Memory B cell (primary cell): ENCODE measurements at places on chromosomes 11 and 22.

DNA sequence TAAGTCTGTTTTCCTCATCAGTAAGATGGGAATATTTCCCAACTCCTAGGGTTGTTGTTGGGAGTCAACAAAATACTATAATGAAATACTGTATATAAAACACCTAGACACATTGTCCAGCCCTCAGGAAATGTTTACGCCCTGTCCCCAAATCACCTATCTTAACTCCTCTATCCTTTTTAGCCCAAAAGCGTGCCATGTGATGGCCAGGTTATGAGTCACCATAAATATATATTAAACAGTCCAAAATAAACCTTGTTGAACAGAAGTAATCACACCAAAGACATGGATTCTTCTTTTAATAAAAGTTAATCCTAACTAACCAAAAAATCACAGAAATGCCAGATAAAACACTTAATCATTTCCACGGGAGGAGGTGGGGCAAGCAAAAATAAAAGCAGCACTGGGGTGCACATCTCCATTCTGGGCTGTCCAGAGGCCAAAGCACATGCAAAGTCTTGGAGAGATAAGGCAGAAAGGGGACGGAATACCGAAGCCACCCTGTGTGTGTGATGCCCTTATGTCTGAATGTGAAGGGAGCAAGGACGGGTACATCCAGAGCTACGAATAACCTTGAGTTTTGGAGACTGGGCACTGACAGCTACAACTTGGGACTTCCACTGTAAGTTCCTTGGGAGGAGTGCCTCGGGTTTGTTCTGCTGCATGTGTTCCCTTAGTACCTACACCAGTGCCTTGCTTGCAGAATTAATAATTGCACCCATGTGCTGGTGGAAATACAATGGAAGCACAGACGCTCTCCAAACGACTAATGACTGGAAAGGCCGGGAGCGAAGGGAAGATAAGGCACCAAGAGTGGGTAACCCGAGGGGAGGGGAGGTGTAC lies 1.1 kb downstream of the OSBP start:
- no peak for DNase-seq

- no peak for DNase-seq
These were observed 891.2 kb downstream of the KCNA4 start for GRCh38 chr11:29125606-29126005.

DNA sequence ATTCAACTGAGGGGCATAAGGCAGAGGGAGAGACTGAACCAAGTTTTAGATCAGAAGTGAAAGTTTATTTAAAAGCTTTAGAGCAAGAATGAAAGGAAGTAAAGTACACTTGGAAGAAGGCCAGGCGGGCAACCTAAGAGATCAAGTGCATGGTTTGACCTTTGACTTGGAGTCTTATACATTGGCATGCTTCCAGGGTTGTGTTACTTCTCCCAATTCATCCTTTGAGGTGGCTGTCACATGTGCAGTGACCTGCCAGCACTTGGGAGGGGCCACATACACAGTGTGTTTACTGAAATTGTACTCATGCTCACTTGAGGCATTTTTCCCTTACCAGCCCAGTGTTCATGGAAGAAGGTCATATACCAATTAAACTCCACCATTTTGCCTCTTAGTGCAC lies 30.4 kb downstream of the CYP2R1 start:
- DNase-seq = no peak

DNA sequence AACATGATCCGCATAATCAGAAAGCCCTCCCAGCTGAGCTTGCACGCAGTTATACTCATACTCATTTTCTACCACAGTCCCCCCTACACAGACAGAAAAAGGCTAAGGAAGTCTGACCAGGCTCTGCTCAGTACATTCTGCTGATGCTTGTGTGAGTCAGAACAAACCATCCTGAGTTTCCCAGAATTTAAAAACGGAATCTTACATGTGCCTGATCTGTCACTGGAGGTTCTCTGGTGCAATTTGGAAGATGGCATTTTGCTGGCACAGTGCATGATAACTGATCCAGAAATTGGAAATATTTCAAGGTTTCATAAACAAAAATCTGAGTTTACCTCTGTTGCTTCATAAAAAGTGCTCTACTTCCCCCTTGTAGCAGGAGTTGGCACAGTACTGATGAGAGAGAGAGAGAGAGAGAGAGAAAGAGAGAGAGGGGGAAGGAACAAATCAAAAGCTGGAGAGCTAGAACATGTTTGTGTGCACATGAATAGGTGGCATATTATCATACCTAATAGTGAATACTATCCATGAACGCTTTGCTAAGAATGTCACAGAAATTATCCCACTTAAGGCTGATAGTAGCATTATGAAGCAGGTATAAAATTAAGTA lies 1085.3 kb downstream of the DLG2 start:
- no peak for DNase-seq

GRCh38 chr11:91421641-91422040 lies 803.0 kb upstream of the FAT3 start:
- no peak for DNase-seq

- no peak for DNase-seq
These were observed 41.8 kb upstream of the HSD17B12 start for GRCh38 chr11:43638717-43639116.

DNA sequence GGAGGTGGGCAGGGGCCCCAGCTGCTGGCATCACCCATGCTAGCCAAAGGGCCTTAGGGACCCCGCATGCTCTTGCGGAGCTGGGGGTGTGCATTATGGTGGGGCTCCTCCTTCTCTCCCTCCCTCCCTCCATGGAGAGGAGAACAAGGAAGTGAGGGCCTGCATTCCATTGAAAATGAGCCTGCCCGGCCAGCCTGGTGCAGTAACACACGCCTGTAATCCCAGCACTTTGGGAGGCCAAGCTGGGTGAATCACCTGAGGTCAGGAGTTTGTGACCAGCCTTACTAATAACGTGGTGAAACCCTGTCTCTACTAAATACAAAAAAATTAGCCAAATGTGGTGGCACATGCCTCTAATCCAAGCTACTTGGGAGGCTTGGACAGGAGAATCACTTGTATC lies 22.4 kb downstream of the SNAP29 start:
- no peak for DNase-seq

GRCh38 chr11:111571829-111572501 lies 30.3 kb upstream of the SIK2 start:
- DNase-seq = no peak

GRCh38 chr11:133889893-133890292 lies 44.6 kb upstream of the SPATA19 start:
- DNase-seq = no peak

GRCh38 chr11:119694334-119694733 lies 34.7 kb downstream of the NECTIN1 start:
- no peak for DNase-seq
